ENCODE measurements at places on chromosomes 13 and 19.

DNA sequence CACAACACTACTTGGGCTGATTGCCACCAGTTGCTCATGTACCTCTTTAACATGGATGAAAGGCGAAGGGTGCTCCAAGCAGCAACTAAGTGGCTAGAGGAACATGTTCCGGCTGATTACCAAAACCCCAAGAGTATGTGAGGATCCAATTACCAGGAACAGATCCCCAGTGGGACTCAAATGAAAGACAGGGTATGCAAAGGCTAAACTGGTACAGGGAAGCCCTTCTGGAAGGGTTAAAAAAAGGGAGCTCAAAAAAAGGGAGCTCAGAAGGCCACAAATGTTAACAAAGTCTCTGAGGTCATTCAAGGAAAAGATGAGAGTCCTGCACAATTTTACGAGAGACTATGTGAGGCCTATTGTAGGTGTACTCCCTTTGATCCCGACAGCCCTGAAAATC lies 604.7 kb downstream of the UQCRFS1 start:
- no peak for DNase-seq

- DNase-seq, result no peak
Measured at GRCh38 chr19:19185853-19186740, 5.9 kb downstream of the BORCS8 start.

GRCh38 chr19:47720669-47721422 lies 7.6 kb downstream of the EHD2 start:
- DNase-seq, result no peak

- no peak for DNase-seq
Measured at GRCh38 chr19:34480971-34481841, at the start of gene WTIP. Gene WTIP (plus strand): TSS chr19:34481758. CDS start chr19:34481975, 217 bp downstream.

DNA sequence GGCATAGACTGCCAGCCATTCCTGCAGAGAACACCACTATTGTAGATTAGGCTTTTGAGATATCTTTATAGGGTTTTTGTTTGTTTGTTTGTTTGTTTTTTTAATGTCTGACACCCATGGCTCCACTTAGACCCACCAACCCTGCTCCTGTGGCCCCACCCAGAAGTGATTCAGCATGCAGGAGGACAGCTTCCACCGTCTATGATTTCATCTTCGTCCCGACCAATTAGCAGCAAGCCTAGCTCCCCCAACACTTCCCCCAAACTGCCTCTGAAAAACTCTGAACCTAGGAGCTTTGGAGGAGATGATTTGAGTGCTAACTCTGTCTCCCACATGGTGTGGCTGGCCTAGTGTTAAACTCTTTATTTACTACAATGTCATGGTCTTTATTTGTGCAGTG lies 108.3 kb upstream of the RXFP2 start:
- DNase-seq, result no peak

GRCh38 chr19:29623726-29624488 lies 17.8 kb downstream of the POP4 start:
- no peak for DNase-seq

DNA sequence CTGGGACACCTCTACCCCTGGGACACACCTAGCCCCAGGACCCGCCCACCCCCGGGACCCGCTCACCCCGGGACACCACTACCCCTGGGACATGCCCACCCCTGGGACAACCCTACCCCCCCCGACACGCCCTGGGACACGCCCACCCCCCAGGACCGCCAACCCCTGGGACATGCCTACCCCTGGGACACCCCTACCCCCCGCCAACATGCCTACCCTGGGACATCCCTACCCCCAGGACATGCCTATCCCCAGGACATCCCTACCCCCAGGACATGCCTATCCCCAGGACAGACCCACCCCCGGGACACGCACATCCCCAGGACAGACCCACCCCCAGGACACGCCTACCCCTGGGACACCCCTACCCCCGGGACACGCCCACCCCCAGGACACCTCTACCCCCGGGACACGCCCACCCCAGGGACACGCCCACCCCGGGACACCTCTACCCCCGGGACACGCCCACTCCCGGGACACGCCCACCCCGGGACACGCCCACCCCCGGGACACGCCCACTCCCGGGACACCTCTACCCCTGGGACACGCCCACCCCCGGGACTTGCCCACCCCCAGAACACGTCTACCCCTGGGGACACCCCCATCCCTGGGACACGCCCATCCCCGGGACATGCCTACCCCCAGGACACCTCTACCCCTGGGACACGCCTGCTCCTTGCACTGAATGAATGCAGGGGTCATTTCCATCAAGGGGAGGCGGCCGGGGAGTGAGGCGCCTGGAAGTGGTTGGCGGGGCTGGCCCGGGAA lies 32.3 kb downstream of the ADPRHL1 start:
- DNase-seq, result no peak

- DNase-seq, result no peak
Measured at GRCh38 chr19:28224441-28224840, 988.5 kb downstream of the UQCRFS1 start.

GRCh38 chr19:29702161-29702962 lies 12.7 kb downstream of the C19orf12 start:
- DNase-seq, result no peak

DNA sequence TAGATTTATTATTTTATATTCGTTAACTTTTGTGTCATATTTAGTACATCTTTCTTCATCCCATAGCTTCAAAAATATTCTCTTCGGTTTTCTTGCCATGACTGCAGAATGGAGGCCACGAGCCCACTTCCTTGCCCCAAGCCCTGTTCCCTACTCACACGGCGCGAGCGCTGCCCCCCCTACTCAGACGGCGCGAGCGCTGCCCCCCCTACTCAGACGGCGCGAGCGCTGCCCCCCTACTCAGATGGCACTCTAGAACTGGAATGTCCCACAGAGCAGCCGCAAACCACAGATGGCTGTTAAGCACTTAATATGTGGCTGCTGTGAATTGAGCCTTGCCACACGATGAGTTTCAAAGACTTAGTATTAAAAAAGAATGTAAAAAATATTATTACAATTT lies 102.2 kb upstream of the PEG3 start:
- DNase-seq, result no peak

DNA sequence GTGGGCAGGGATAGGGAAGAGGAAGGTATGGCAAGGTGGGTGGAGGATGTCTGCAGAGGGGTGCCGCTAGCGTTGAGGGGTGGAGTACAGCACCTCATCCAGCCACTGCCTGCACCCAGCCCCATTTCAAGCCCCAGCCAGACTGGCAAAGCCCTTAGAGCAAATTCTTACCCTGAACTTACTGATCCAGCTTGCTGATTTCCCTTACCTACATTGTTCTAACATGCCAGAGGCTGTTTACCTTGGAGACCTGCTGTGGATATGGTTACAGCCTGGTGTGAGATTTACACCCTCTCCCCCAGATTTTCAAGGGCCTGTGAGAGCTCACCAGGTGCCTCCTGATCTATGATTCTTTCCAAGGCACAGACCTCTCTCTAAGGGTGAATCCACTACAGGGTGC lies 86.0 kb downstream of the ZNF726 start:
- peak; percentile 36 for DNase-seq

- no peak for DNase-seq
Measured at GRCh38 chr19:57280962-57281400, 696 bp downstream of the ZNF460 start.

DNA sequence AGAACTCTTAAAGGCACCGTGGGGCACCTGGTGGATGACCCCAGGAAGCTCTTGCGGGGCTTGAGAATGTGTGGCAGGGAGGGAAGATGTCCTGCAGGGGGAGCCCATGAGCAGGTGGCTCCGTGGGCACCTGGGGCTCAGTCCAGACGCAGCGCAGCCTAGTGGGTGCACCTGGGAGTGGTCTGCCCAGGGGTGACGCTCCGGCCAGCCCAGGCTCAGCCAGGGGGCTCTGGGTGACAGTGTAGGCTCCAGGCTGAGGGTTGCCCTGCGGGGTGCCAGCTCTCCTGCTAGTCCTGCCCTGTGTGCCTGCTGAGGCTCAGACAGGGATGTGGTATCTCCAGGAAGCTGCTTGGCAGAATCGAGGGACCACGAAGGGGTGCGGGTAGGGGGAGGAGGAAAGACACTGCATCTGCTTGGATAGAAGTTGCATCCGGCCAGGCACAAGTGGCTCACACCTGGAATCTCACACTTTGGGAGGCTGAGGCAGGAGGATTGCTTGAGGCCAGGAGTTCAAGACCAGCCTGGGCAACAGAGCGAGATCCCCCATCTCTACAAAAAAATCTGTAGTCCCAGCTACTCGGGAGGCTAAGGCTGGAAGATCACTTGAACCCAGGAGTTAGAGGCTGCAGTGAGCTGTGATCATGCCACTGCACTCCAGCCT lies 15.0 kb upstream of the PGLS start:
- peak; percentile 29 for DNase-seq

DNA sequence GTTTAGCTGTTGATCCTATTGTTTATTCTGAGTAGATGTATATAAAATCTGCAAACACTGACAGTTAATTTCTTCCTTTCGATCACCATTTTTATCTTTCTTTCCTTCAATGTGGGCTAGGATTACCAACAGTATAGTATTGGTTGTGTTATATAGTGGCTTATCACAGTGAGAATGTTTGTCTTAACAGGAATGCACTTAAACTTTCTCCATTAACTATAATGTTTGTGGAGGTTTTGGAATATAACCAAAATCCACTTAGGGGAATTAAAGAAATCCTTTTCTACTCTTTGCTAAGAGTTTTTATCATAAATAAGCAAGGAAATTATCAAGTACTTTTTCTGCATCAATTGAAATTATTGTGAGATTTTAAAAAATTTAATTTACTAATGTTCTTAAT lies 244.6 kb downstream of the LACC1 start:
- no peak for DNase-seq

- DNase-seq, result no peak
Measured at GRCh38 chr13:21032656-21033055, 28.7 kb downstream of the LATS2 start.

GRCh38 chr13:19152403-19152802 lies 29.2 kb downstream of the TUBA3C start:
- DNase-seq, result no peak

DNA sequence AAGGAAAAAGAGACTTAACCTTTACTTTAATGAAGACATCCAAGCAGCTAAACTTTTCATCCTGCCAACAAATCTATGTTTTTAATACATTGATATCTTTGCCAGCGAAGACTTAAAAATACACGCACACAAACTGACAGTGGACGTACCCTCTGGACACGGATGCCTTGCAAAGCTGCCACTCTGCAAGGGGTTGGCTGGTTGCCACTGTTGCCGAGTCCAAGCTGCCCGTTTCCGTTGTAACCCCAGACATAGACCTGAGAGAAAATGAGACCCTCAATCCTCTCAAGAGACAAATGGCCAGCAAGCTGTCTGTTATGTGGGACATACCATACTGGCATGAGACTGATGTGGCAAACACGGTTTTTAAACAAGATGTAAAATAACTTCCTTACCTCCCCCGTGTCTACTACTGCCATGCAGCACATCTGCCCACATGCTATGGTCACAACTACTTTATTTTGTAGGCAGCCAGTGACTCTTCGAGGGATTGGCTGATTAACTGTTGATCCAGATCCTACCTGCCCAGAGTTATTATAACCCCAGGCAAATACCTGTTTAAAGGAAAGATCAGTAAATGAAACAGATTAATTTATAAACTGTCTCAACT lies 21.2 kb downstream of the RCBTB2 start:
- DNase-seq, result no peak

DNA sequence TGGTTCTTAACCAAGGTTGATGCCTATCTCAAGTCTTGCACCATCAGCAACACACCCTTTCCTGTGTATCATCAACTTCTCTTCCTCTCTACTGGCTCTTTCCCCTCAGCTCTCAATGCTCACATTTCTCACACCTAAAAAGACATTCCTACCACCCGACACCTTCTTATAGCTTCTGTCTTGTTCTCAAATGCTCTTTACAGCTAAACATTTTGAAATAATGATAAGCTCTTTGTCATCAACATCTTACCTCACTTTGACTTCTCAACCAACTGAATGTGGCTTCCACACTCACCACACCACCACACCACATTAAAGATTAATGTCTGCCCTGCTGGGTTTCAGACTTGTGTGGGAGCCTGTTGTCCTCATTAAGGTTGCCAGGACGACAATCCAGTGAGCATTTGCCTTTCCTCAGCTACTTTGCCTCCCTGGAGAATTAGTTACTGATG lies 67.8 kb downstream of the RXFP2 start:
- DNase-seq, result no peak
